ENCODE measurements at places on chromosomes 1 and 21.

DNA sequence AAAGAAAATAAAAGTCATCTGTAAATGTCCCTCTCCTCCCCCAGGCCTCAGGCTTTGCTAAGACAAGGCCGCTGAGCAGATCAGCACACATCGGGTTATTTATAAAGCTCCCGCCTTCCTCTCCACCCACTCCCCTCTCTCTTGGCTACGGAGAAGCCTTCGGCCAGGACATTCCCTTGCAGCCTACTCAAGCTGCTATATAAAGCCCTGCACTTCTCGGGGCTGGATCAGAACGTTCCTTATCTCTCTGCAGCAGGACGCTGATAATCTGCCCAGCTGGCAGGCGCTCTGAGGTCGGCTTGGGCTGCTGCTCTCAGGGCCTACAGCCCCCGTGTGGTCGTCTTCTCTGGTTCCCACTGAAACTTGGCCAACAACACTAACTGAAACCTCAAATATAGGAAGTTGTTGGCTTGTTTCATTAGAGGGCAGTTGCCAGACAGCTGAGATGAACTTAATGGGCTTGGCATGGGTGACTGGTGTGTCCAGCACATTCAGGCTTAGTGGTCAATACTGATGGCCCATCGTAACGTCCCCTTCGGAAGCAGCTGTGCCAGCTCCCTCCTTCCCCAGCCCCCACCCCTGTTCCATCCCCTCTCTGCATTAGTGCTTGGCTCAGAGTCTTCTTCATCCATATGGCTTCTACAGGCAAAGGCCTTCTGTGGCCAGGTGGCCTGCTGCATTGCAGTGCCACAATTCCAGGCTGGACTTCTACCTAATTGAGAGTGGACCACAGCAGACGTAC is 64.6 kb downstream of the IER5 start:
- peak; percentile 72 for DNase-seq

DNA sequence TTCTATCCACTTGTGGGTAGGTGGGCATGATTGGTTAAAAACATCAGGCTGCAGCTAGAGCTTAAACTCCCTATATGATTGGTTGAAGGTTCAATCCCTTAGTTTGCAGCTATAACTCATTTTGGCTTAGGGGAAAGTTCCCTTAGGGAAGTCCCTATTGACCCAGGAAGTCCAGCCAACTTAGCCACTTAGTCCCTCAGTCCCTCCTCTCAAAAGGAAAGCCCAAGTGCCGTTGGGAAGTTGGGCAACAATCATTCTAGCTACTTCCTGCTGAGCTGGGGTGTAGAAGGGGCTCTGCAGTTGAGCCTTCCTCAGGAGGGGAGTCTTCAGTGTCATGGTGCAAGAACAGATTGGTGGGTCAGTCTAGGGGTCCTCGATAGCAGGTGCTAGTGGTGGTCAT is 12.2 kb downstream of the MSTO1 start:
- DNase-seq, result no peak

DNA sequence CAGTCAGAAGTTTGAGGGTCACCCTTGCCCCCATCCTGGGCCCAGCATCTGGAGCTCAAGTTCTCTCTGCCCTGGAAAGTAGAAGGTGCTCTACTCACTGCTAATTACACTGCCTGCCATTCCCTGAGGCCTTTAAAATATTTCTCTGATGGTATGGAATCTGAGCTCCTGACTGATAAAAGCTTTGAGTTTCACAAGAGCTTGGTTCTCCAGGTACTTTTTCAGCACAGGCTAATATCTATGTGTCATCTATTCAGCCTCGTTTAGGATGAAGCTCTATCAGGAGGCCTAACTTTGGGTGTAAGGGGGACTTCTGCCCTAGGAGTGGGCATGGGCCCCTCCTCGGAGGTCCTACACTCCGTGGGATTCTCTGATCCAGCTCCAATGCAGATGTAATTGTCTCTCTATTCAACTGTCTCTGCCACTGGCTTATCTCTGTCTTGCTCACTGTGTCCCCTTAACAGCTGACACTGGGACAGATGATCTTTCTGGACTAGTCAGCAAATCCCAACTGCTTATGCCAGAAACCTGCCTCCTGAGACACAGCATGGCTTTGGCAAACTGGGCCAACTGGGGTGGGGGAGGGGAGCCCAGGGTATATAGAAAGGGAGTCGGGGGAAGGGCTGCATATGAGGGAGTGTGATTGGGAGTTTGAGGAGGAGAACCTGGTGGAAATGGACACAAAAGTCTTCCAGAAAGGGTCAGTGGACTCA is 104.2 kb upstream of the GADD45A start:
- DNase-seq, result no peak

DNA sequence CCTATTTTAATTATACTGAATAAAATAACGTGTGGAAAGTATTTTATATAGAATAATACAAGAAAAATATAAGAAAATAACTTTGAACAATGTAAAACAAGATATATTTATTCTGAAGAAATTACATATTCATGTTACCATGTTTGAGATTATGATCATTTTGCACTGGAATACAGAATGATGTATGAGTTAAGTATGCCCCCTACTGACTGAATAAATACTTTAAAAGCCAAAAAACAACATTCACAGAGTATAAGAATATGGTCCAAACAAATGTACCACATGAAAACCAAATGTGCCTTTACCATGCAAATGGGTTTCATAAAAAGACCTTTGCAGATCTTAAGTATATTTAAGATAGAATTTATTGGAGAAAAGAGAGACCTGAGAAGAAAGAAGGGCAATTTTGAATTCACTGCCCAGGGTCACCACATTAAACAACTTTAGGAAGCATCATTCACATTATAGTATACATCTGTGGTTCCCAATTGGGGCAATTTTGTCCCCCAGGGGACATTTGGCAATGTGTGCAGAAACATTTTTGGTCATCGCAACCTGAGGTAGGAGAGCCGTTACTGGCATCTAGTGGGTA is 136.6 kb upstream of the GFI1 start:
- no peak for DNase-seq

DNA sequence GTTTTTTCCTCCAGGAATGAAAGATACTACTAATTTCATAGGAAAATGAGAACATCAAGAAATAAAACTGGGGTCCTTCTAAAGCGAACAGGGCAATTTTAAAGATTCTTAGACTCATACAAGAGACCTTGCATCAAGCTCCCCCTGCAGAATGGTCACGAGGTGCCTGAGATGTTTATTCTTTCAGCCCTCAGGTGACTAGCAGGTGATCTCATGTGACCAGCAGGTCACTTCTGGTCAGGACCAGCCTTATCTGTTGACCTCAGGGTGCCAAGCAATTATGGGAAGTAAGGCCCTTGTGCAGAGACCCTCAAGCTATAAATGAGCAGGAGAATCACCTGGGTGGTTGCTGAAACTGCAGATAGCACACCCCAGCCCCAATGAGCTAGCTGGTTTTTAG is 20.6 kb upstream of the TMEM51 start:
- no peak for DNase-seq

DNA sequence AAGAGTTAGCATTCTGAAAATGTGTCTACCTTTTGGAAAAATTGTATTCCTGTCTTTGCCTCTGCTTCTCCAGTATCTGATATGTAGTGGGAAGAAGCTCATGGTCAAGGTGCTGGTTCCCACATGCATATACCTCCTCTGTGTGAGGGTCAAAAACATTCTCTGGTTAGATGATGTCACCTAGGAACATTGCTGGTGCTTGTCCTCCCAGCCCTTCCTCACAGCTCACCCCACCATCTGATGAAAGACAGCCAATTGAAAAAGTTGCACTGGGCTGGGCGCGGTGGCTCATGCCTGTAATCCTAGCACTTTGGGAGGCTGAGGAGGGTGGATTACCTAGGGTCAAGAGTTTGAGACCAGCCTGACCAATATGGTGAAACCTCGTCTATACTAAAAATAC is 154.4 kb downstream of the NR5A2 start:
- no peak for DNase-seq

- DNase-seq, result no peak
Observed at GRCh38 chr1:232585486-232585885, 44.4 kb downstream of the SIPA1L2 start.

DNA sequence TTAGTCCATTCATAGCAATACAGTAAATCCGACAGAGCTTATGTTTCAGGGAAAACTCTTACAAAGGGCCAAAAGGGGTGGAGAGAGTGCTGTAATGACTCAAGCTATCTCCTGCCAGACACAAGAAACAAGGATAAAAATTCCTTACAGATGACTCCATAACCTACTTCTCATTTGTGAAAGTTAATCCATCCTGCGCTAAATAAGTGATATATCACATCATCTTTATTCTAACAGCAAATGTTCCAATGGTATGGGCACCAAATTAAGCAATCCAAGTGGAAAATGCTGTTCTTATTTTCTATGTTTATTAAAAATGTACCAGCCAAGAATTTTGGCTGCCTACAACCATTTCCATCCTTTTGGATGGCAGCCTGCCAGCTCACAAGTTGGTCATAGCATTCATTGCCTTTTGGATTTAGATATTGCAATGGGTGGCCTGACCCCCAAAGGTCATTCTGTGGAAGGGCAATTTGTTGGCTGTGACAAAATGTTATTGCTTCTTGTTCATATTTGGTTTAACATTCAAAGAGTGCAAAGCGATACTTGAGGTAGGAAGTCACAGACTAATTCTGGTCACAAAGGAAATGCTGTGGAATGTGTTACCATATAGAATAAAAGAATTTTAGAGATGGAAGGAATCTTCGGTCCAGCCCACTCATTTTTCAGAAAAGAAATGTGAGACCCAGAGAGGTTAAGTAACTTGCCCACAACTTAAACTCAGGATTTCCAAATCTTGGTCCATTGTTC is 2.8 kb upstream of the ENAH start:
- peak; percentile 75 for DNase-seq

- no peak for DNase-seq
Observed at GRCh38 chr1:201718346-201719202, 110.4 kb upstream of the IPO9 start.

GRCh38 chr1:114524944-114525343 is 13.9 kb upstream of the TRIM33 start:
- DNase-seq, result no peak

DNA sequence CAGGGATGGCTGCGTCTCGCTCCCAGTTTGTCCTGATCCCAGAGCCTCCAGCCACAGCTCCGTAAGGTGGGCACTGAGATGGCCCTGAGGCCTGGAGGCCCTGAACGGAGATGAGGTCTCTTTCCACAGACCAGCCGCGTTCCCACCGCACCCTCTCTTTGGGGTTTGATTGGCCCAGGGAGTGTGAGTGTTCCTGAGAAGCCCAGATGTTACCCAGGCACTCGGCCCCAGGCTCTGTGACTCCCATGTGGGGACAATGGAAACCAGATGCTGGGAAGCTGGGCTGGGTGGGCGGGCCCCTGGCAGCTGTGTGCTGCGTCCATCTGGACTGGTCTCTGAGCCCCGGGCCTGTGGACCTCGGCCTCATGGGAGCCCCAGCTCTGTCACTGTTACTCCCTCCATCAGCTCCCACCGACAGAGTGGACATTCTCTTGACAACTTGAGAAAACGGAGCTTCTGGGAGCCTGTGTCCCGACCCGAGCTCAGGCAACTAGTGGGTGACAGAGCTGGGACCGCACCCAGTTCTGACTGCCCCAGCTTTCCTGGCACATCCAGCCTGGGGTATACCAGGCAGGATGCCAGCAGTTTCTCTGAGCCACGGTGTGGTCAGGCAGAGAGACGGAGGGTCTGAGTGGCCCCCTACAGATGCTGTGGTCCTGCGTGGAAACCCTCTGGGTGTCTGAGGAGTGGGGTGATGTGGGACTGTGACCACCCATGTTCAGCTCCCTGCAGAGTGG is 9.8 kb upstream of the COL6A1 start:
- peak; percentile 87 for DNase-seq

DNA sequence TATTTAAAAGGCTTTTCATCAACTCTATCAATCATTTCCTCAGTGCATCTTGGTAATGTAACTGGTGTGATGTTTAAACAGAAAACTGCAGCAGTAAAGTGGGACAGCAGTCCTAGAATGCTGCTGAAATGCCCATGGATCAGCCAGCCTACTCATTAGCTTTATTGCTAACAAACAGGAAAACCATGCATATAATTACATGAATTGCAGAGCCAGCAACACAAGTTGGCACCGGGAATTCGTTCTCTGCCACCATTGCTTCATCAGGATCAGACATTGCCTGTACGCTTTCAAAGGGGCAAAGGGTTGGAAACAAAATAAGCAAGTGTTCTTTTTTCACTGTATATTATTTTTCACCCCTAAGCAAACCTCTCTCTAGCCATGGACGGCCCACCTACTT is 276.2 kb upstream of the LRRC7 start:
- no peak for DNase-seq

DNA sequence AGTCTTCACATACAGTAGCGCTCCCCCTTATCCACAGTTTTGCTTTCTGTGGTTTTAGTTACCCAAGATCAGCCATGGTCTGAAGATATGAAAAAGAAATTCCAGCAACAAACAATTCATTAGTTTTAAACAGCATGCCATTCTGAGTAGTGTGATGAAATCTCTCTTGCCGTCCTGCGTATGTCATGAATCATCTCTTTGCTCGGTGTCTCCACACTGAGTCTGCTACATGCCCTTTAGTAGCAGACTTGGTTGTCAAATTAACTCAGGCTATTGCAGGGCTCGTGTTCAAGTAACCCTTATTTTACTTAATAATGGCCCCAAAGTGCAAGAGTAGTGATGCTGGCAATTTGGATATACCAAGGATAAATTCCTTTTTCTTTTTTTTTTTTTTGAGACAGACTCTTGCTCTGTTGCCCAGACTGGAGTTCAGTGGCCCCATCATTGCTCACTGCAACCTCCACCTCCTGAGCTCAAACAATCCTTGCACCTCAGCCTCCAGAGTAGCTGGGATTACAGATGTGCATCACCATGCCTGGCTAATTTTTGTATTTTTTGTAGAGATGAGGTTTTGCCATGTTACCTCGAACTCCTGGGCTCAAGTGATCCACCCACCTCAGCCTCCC is 22.6 kb downstream of the PHACTR4 start:
- DNase-seq, result no peak

DNA sequence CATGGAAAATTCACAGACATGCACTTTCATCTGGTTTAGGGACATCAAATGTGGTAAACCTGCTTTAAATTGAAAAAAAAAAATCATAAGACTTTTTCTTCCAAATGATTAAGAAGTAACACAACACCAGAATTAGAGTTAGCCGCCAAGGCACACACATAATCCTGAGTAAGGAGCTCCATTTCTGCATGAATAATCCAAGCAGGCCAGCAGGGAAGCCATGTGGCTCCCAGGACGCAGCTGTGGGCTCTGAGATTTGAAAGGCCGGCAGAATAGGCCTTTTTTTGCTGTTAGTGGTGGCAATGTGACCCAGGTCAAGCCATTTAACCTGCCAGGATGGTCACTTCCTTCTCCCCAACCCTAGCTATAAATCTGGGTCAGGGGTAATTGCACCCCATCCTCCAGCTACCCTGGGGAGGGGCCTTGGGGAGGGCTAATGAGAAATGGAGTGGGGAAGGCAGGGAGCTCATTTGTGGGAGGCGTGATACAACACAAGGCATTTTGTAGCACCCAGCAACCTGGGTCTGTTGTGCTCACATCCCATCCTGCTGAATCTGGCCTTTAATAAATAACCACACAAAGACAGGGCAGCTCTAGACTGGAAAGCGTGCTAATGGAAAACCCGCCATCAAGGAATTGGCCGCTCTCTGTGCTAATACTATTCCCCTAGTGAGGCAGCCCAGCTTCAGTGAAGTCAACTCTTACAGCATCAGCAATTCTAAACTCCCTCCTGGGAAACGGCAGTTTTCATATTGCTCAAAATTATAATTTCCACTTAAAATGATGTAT is 178.5 kb downstream of the RHOU start:
- no peak for DNase-seq

- no peak for DNase-seq
Observed at GRCh38 chr1:59657873-59658465, 156.8 kb upstream of the HOOK1 start.

Measured in right forelimb (tissue), 1 donor.